Ecto neural progenitor cell (in vitro differentiated cells): ENCODE measurements at places on chromosomes 7 and 10.

GRCh38 chr7:31033674-31034300 is 18.3 kb upstream of the ADCYAP1R1 start:
- no peak for DNase-seq

DNA sequence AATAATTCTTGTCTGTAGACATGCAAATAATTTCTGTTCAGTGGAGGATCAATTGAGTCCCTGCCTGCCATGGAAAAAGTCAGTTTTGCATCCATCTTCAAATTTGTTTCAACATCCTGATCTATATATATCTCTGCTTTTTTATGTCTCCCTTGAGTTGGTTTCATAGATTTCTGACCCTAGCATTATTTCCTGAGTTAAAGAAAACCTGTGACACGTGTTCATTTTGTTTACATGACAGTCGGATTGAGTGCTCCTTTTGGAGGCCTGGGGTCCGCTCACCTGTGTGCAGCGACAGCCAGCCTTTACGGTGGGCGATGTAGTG is 674 bp downstream of the MRPS24 start:
- DNase-seq: no peak

- no peak for DNase-seq
Measured at GRCh38 chr7:104142147-104142546, 65.7 kb downstream of the ORC5 start.

DNA sequence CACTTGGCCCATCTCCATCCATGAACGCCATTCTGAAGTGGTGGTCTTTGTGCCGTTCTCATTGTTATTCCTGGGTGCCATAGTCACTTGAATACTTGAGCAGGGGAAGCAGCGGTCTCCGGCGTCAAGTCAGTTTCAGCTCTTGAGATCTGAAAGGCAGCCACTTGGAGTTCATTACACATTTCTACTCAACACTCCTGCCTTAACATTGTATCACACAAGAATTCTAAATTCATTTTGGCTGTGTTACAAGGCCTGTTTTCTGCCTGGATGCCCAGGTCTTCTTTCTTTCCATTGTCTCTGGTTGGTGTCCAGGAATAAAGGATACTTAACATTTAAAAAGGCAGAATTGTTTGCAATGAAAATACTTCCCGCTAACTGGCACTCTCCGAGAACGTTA is 69.0 kb upstream of the RAB11FIP2 start:
- no peak for DNase-seq

DNA sequence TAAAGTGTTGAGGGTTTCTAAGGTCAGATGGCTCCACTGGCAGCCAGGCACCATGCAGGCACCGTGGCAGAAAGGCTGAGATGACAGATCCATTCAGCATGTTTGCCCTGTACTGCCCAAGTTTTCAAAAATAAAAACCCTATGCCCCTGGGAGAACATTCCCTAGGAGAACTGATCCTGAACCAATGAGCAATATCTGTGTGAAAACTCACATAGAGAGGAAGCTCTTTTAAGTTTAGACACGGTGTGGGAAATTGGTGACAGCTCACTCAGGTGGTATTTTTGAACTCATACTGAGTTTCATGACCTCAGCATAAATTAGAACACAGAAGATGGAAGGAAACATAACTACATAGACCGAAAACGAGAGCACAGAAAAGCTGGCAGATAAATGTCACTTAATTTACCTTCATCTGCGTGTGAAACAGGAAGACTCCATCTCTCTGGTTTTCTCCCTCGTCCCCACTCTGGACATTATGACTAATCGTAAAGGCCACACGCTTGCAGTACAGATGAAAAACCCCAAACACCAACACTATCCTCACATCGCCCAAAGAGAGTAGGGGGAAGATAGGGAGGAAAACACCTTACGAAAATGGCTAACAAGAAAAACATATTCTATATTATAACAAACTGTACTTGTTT is 127.8 kb downstream of the ICA1 start:
- DNase-seq: no peak

DNA sequence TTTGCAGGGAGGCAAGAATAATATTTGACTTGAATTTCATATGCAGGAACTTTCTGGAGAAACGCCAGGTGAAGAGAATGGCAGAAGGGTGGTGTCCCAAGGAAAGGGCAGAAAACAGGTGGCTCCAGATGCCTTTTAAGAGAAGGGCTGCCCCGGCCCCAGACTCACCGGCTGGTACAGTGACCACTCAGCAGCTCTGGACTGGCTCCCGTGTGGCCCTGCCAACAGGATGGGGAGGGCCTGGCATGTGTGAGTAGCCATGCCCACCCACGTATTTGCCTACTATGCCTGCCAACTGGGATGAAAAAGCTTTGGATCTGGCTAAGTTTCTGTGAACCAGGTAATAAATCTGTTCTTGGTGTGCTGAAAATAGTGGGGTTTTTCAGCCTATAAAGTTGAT is 159.5 kb downstream of the PRKAG2 start:
- no peak for DNase-seq
